ENCODE measurements at places on chromosomes 5 and 9. TPM values are rescaled to one million over a fixed set of nuclear protein-coding genes. Genes with fewer than 3 reads are reported as not detected.

Gene SPINK4
- polyA plus RNA-seq = not detected

Gene CATSPER3
- 0.48 TPM for polyA plus RNA-seq

Gene ZFP2
- 0.86 TPM for polyA plus RNA-seq

Gene REEP2
- polyA plus RNA-seq = 38.7 TPM

Gene PTRH1
- polyA plus RNA-seq = 16.3 TPM

Gene SCGB3A1
- not detected for polyA plus RNA-seq

Gene SLC25A48
- polyA plus RNA-seq = 0.25 TPM

Gene PCDHB13
- 1.7 TPM for polyA plus RNA-seq

Gene VPS13A
- polyA plus RNA-seq = 18.7 TPM

Gene CDC14B
- polyA plus RNA-seq = 5.9 TPM

Gene OGN
- polyA plus RNA-seq = 18.6 TPM

Gene TAF1L
- polyA plus RNA-seq = not detected

Gene TMEFF1
- 0.02 TPM for polyA plus RNA-seq

Gene TTLL11
- polyA plus RNA-seq = 3.4 TPM

Gene CAPSL
- polyA plus RNA-seq = not detected

Gene PCDHB10
- 1.00 TPM for polyA plus RNA-seq

Gene STC2
- polyA plus RNA-seq = 11.7 TPM

Gene OR13C3
- polyA plus RNA-seq = not detected

Gene GDNF
- polyA plus RNA-seq = 0.14 TPM

Gene SLC36A2
- 0.14 TPM for polyA plus RNA-seq

Gene CTXN3
- polyA plus RNA-seq = not detected

Gene PNPLA7
- 5.5 TPM for polyA plus RNA-seq

Gene MARCOL
- not detected for polyA plus RNA-seq

Measured in right cardiac atrium (tissue), 5 donors.